ENCODE measurements at places on chromosomes 4 and X.

GRCh38 chr4:79913581-79913980 is 159.4 kb downstream of the ANTXR2 start:
- DNase-seq, result no peak

DNA sequence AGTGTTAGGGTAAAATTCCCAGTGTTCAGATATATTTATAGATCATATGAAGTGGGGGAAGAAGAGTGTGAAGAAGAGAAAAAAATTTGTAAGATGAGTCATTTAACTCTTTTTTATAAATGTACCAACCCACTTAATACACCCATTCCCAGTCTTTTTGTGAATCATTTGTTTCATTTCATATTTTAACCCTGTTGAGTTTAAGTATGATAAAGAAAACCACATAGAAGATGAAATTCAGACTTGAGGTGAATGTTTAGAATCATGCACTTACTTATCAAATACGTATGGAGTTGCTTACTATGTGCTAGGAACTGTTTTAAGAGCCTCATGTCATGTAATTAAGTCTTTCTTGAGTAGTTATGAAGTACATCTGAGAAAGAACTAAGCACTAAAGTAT is 56.6 kb upstream of the DAPP1 start:
- DNase-seq, result no peak

- no peak for DNase-seq
Observed at GRCh38 chr4:126784966-126785580, 847.7 kb upstream of the INTU start.

GRCh38 chr4:100240008-100240407 is 49.7 kb upstream of the DDIT4L start:
- DNase-seq, result no peak

Measured in Caco-2 (cell line).